Activated CD4-positive, alpha-beta T cell treated with anti-CD3 and anti-CD28 coated beads, Interleukin-2, amount 50 U/mL, for 4 hours (primary cell): ENCODE measurements at places on chromosomes 6 and 20.

DNA sequence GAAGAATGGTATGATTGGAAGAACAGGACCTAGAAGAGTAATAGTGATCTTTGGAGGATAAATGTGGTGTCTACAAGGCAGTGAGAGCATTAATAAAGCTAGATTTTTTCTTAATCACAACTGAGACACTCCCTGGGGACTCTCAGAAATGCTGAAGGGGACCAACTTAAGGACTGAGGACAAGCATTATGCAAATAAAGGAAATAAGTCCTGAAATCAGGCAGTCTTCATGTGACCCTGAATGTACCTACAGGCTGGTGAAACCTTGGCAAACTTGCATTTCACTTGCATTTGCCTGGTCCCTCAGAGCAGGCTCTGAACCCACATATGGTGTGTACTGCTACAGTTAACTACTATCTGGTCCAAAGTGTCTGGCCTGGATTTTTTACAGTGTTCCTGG is 19.3 kb upstream of the TTK start:
- no peak for DNase-seq

- no peak for DNase-seq
Observed at GRCh38 chr6:35717449-35718374, 19.1 kb upstream of the ARMC12 start.

DNA sequence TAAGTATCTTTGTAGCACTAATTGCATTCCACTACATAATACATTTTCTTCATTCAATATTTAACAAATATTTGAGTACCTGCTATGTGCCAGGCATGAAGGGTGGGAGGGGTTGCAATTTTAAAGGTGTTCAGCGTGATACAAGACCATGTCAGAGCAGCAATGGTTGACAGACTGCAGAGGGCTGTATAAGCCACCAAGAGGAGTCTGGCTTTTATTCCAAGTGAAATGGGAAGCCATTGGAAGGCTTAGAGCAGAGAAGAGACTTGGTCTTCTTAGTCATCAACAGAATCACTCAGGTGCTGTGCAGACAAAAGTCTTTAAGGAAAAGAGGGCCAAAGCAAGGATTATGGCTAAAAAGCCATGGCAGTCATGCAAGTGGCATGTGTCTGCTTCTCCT is 360.8 kb upstream of the ARID1B start:
- no peak for DNase-seq

GRCh38 chr6:90605749-90606340 is 19.0 kb upstream of the MAP3K7 start:
- no peak for DNase-seq

- DNase-seq: no peak
Observed at GRCh38 chr6:169172456-169172855, 81.2 kb downstream of the THBS2 start.

GRCh38 chr6:125293587-125293986 is 8.2 kb downstream of the HDDC2 start:
- no peak for DNase-seq

DNA sequence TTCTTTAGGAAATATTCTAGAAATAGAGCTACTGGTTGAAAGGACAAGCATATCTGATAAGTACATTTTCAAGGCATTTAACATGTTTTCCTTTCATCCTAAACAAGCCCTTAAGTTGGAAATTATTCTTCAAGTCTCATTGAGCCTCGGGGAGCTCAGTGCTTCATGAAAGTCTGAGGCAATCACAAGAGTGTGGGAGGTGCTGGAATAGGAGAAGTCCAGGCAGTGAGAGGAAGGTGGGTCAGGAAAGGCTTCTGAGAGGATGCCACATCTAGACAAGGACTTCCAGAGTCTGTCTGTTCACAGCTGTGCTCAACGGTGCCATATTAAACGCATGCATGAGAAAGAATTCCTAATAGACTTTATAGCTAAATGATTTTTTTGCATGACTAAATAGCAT is 69.8 kb downstream of the CD83 start:
- DNase-seq: no peak

- no peak for DNase-seq
Observed at GRCh38 chr6:63897459-63897858, 261.9 kb downstream of the PHF3 start.

GRCh38 chr6:124223611-124224345 is 420.1 kb downstream of the NKAIN2 start:
- no peak for DNase-seq

- no peak for DNase-seq
Observed at GRCh38 chr20:24673678-24674570, 204.5 kb downstream of the SYNDIG1 start.

- DNase-seq: no peak
Observed at GRCh38 chr6:34560366-34561226, 4.5 kb upstream of the SPDEF start.

GRCh38 chr6:151036869-151037680 is 171.6 kb downstream of the MTHFD1L start:
- no peak for DNase-seq

DNA sequence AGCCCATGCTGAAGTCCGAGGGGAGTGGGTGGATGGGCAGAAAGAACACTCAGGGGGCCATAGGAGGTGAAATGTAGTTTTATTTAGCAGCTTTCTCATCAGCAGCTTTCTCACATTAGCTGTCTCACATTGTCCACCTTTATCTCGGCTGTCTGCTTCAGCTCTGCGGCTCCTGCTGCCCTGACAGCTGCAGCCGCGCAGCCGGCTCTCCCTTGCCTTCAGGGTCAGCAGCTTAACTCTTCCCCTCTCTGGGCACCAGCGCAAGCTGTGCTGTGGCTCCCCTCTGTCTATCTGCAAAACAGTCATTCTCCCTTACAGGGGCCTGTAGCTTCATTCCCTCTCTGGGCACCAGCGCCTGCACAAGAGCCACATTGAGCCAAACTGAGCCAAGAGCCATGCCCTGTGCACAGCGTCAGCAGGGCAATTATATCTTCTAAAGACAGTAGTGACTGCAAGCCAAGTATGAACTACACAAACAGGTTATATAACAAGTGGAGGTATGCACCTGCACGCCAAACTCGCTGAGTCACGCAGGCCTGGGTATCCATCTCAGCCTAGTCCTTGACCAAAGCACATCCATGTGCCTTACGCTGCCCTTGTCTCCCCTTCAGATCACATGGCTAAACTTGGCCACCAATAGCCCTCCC is 198.8 kb downstream of the EYA2 start:
- DNase-seq: no peak

DNA sequence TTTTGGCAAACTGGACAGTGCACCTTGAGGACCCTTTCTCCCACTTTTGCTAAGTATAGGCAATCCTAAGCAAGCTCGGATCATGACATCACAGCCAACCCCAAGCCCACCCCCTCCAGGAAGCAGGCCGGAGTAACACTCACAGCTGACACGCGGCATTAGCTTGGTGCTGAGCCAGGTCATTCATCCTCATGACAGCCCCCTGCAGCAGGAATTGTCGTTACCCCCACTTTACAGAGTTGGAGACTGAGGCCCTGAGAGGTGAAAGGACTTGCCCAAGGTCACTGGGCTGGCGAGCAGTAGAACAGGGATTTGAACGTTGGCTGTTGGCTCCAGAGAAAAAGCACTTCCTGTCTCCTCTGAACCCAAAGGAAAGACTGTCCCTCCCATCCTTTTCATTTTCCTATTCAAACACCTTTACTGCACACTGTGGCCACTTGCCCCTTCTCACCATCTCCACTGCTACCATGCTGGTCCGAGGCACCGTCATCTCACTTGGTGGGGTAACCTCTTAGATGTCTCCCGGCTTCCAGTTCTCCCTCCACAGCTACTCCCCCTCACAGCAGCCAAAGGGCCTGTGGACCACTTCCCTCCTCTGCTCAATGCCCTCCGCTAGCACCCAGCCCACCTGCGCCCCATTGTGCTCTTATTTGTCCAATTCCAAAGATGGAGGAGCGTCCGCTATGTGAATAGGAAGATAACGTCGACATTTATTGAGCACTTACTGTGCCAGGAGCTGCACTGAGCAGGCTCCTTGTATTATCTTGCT is 84.7 kb downstream of the PREX1 start:
- DNase-seq: no peak

DNA sequence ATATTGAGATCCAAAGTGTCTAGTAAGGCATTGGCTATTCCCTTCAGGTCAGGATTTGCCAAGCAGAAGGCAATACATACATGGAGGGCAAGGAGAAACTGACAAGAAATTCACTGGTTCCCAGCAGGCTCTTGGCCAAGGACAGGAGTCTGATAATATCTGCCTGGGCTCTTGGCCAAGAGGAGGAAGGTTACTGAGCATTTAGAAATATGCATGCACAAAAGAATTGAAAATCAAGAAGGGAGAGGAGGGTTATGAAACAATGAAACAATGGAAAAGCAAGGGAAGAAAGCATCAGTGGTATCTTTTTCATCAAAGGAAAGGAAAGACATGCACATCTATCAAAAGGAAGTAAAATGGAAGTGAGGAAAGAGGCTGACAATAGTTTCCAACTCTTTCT is 42.4 kb downstream of the ARHGAP18 start:
- DNase-seq: no peak

DNA sequence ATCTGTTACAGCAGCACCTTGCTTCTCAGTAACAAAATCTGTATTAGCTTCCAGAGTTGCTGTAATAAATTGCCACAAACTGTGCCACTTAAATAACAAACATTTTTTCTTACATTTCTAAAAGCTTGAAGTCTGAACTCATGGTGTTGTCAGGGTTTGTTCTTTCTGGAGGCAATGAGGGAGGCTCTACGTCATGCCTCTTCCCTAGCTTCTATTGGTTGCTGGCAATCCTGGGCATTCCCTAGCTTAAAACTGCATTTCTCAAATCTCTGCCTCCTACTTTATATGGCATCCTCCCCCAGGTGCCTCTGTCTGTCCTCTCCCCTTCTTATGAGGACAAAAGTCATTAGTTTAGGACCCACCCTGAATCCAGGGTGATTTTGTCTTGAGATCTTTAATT is 41.6 kb upstream of the TMEM244 start:
- DNase-seq: no peak
